ENCODE measurements at places on chromosomes 11 and 22.

- no peak for DNase-seq
Measured at GRCh38 chr22:25658633-25659032, 83.4 kb upstream of the MYO18B start.

DNA sequence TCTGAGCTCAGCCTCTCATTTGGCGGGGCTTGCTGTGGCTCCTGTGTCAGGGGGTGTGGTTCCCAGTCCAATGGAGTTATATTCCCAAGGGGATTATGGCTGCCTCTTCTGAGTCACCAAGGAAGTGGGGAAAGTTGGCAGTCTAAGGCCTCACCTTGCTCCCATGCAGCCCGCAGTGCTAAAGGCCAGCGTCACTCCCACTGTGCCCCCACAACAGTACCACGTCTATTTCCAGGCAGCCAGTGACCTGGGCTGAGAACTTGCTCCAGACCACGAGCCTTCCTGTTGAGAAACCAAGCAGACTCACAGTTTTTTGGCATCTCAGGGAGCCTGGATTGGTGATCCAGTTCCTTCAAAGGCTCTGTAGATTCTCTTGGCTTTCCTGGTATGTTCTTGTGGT is 45.6 kb downstream of the OR2AT4 start:
- no peak for DNase-seq

DNA sequence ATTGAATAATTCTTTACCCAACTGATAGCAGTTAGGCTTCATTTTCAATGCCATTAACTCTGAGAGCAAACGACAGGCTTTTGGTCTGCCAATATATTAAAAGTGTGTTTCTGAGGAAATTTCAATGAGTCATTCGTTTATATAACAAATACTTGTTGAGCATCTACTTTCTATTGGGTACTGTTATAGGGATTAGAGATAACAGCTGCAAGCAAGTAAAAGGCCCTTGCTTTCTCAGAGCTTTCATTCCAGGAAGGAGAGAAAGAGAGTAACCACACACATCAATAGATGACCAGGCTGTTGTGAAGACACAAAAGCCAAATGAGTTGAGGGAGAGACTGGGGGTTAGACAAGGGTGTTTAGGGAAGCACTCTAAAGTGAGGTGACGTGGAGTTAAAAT is 35.7 kb downstream of the CD44 start:
- no peak for DNase-seq

- DNase-seq = no peak
Measured at GRCh38 chr11:101115671-101116160, 13.9 kb downstream of the PGR start.

DNA sequence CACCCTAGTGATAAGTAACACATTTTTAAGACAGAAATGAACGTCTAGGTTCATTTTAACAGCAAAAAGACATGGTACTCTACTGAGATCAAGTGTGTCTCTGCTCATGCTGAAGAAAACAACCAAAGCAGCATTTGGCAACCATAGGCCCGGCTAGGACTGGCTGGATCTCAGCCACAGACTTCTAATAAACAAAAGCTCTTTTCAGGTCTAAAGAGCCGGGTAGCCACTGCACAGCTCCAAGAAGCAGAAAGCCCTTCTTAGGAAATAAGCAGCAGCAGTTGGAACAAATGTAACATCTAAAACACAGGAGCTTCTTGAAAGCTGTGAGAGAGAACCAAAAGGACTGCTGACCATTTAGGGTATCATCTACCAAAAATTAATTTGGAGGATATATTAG is 37.6 kb downstream of the PITPNB start:
- no peak for DNase-seq

- DNase-seq = no peak
Measured at GRCh38 chr11:30596832-30597231, 10.7 kb upstream of the MPPED2 start.

DNA sequence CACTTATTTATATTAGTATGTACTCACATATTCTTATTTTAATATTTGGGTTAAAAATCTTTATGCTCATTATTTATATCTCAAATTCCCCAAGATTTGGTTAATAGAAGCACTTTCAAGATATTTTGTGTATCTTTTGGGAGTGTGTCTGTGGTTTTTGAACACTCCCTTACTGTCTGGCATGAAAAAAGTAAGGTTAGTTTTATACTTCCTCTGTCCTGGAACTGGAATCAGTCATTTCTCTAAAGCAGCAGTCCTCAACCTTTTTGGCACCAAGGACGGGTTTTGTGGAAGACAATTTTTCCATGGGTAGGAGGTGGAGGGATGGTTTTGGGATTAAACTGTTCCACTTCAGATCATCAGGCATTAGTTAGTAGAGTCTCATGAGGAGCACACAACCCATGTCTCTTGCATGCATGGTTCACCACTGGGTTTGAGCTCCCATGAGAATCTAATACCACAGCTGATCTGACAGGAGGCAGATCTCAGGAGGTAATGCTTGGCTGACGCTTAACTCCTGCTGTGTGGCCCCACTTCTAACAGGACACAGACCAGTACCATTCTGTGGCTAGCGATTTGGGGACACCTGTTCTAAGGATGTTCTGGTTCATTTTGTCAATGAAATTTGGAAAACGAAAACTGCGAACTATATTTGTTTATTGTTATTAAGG is 60.2 kb downstream of the CASP12 start:
- DNase-seq = no peak

- no peak for DNase-seq
Measured at GRCh38 chr11:99020352-99021225, at the start of gene CNTN5. Gene CNTN5 (plus strand): TSS chr11:99020949.

- DNase-seq = no peak
Measured at GRCh38 chr11:98545544-98546175, 475.1 kb upstream of the CNTN5 start.

- no peak for DNase-seq
Measured at GRCh38 chr11:85685125-85685819, 723 bp downstream of the CCDC89 start.

DNA sequence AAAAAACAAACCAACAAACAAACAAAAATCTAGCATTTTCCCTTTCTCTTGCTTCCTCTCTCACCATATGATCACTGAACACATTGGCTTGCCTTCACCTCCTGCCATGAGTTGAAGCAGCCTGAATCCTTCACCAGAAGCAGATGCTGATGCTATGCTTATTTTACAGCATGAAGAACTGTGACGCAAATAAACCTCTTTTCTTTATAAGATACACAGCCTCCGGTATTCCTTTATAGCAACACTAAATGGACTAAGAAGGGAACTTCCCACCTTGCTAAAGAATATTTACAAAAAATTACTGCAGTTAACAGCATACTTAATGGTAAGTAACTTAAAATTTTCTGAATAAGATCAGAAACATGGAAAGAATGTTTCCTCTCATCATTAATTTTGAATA is 27.7 kb upstream of the TEAD1 start:
- no peak for DNase-seq

DNA sequence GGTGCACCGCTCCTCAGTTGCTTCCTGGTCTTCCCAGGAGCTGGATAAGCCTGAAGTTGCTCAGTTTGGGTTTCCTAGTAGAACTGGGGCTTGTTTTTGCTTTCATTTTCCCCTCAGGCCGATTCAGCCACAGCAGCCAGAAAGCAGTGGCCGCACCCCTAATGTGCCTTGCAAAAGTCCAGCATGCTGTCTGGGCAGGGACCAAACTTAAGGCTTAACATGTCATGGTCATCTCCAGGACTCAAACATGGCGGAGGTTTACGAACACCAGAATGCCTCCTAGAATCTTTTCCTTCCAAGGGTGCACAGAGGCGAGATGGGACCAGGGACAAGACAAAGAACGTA is 2.5 kb downstream of the GNG3 start:
- no peak for DNase-seq

GRCh38 chr11:76410851-76411357 is 29.8 kb downstream of the GVQW3 start:
- no peak for DNase-seq

- no peak for DNase-seq
Measured at GRCh38 chr11:67116758-67117105, 2.3 kb upstream of the KDM2A start.

GRCh38 chr22:50236731-50237409 is 8.0 kb downstream of the TUBGCP6 start:
- DNase-seq = no peak

DNA sequence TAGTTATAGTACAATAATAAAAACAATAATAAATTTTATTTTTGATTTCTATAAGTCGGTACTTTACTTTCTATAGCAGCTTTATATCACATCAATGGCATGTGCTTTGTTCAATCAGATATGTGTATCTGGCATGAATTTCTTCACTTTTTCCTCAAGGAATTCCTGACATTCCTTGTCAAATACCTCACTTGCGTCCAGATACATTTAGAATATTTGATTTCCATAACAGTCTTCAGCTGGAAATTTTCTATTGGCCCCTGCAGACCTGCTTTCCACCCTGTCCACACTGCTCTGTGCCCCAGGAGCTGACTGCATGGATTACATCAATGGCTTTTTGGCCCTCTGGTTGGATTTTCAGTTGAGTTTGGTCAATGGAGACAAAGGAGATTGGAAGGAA is 93.2 kb downstream of the FAR1 start:
- no peak for DNase-seq

DNA sequence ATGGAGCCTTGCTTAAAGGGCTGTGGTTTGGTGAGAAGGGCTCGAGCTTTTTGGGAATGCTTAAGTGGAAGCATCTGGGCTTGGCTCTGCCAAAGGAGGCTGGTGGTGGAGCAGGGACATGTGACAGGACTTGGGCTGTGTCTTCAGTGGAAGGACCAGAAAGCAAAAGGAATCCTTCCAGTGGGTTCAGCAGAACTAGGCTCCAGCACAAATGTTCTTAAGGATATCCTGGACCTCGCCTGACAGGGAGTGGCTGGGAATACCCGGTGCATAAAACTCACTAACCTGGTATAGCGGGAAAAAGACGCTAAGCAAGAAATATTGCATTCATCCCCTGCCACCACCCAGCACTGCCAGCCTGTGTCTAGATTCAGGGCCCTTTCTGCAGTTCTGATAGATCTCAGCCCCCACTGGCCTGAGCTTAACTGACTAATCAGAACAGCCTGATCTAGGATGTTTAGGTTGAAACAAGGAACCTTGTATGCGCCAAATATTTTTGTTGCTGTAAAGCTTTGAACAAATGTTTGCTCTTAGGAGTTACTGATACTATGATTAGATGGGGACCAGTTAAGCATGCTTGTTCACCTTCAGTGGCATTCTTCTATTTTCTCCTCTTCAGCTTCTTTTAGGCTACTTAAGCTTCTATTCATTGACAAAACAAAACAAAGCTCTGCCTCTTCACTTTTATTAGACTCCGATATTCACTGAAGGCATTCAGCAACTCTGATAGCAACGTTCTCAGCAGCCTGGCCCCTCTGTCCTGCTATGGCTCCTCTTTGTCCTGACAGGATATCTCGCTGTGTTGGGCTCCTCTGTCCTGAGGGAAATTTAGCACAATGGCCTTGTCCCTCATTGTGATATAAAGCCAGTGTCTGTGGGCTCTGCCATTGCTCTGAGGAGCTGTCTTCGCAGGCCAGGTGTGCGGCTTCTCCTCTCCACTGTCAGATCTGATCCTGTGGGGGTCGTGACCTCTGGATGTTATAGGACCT is 25.0 kb downstream of the PPFIBP2 start:
- no peak for DNase-seq

DNA sequence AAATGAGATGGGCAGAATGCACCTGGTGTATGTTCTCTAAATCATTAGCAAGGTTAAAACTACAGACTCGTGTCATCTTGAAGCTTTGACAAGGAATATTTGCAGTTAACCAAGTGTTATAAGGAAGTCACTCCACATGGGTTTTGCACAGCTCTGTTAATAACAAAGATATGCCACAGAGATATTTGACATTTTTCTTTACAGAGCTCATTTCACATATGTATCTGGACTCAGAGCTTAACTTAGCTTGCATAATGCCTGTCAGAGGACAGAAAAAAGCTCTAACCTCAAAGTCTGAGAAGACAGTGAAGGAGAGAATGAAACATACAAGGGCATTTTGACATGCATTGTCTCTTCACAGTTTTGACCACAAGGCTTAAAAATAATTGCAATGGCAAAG is 105.5 kb downstream of the C11orf87 start:
- DNase-seq = no peak

DNA sequence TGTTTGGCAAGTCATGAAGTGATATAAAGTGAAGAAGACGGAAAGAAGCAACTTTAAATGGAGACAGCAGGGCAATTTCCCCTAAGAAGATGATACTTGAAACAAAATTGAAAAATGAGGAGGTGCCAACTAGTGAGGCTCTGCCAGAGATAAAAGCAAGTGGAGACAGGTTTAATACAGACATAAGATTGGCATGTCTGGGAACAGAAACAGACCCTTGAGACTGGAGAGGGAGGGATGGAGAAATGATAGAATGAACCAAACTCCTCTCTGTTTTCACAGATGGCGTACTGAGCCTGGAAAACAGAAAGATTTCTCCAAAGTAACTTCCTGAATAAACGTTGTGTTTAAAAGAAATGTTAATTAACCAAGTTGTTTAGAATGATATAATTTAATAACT is 354.5 kb upstream of the ANO5 start:
- DNase-seq = no peak

DNA sequence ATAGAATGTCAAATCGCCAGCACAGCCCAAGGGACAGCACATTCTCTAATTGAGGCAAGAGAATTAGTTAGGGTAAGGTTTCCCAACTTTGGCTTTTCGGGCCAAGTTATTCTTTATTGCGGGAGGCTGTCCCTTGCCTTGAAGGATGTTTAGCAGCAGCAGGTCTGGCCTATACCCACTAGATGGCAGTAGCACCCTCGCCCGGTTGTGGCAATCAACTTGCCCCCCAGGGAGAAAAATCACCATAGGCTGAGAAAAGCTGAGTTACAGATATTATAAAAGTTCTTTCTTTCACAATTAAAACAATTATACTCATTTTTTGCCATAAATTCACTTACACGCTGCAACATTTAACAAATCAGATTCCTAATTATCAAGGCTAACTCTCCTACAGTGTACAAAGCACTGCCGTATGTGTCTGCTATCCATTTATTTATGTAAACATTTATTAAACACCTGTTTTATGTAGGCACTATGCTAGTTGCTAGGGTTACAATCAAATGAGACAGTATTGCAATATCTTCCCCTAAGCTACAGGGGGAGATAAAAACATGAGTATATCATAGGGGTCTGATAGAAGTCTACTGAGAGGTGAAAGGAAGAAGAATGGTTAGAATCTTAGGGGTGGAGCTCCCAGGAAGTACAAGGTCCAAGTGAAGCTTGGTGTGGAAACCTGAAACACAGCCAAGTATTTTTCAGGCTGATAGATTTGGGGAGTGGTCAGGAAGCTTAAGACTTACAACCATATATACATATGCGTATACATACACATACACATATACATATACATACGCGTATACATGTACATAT is 452.3 kb downstream of the RAB38 start:
- DNase-seq = no peak

DNA sequence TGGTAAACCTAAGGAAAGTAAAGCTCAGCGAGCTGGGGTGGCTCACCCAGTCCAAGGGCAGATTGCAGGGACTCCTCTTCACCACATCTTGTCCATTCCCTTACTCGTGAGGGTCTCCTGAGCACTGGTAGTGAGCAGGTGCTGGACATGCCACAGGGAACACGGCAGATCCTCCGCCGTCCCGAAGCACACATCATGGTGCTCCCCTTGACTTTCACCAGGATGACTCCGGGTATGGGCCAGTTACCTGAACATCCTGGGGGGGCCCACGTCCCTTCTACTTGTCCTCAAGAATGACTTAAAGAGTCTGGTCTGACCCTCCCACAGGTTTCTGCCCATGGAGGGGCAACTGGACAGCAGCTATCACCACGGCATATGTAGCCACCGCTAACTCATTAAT is 8.0 kb upstream of the SF1 start:
- DNase-seq = no peak

GRCh38 chr11:10862446-10862845 is 4.6 kb upstream of the ZBED5 start:
- DNase-seq = no peak

Data from activated T-helper 1 cell treated with Interleukin-2 at 50 U/mL for 16 hours (primary cell).